ENCODE measurements at places on chromosomes 2 and 18.

- no peak for DNase-seq
These were observed 113.3 kb downstream of the MGAT5 start for GRCh38 chr2:134367213-134367612.

DNA sequence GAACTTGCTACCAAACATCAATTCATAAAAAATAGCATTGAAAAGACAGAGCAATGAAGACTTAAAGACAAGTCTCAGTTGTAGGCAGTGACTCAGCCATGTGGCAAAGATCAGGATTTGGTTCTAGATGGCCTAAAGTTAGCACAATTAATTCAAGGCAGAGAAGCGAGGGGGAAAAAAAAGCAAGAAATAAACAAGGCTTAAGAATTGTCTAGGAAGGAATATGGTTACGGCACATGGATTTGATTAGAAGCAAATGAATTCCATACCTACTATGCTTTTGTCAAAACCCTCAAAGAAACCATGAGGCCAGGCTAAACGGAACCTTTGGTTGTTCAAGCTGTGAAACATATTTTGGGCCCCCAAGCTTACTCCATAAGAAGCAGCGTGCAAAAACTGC lies 362.2 kb upstream of the KCNH7 start:
- no peak for DNase-seq

DNA sequence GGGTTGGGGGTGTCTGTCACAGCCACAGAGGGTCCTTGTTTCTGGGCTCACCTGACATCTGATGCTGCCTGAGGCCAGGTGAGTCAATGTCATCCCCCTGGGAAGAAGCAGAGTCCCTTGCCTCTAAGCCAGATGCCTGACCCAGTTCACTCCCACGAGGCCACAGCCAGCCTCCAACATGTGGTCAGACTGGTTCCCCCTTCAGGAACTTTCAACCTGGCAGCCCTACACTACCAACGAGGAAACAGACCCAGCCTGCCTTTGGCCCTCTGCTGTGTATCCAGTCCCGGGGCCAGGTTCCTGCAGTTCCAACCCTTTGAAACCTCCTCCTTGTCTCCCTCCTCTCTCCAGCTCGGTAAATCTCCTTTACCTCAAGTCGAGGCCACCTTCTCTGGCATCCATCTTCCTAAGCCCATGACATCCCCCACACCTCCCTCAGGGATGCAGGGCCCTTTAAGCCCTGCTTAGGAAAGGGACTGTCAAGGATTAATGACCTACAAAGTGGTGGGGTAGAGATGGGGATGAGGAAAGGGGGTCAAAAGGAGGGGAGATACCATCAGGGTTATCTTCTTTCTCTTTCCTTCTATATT lies 49.2 kb upstream of the SMAD2 start:
- DNase-seq = no peak

DNA sequence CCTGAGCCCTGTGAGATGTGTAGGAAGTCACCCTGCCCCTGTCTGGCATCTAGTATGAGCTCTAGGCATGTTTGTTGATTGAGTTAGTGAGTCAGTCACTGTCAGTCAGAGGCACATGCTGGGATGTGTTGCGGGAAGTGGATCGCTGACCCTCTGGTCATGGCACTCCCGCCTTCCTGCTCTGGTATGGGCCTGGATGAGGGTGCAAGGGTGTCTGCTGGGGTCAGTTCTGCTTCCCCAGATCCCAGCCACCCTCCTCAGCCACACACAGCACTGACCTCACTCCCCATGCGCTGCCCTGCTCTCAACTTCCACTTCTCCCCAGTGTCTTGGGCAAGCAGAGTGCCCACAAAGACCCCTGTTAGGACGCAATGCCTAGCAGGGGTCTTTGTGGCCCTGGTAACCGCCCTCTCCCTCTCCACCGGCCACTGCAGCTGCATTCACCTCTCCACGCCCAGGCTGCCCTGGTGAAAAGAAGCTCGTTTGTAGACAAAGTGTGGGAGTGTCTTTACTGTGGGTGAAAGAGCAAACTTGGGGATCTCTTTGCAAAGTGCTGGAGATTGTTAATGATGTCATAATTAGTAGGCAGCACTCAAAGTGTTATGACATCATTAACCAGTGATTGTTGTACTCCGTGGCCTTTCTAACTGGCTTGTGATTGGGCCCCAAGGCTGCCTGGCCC lies 252.1 kb downstream of the LDLRAD4 start:
- DNase-seq = no peak

GRCh38 chr2:217060951-217061547 lies 201.2 kb upstream of the TNP1 start:
- no peak for DNase-seq

- DNase-seq = no peak
These were observed at the start of gene ICOS for GRCh38 chr2:203936535-203936934. Gene ICOS (plus strand): TSS chr2:203936763. CDS start chr2:203936815, 52 bp downstream.

GRCh38 chr2:191166111-191166755 lies 15.4 kb upstream of the STAT4 start:
- peak; percentile 32 for DNase-seq

DNA sequence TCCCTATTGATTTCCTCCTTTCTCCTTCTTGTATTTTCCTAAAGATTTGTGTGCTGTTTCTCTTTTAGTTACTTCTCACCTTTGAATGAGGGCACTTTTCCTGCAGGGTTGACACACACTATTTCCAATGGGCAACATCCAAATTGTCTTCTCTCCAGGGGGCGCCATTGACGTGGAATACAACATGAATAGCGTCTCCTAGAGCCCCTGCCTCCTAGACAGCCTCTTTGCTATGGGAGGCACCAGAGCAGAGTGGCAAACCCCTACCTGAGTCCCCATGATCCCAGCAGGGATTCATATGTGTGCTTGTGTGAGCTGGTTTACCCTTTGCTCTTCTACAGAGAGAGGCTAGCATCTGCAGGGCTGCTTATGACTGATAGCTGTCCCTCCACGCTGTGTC lies 61.3 kb upstream of the ITSN2 start:
- DNase-seq = peak; percentile 44

GRCh38 chr18:35371412-35372195 lies 5.5 kb downstream of the ZNF396 start:
- no peak for DNase-seq

- DNase-seq = no peak
These were observed 560.5 kb upstream of the HS6ST1 start for GRCh38 chr2:128879161-128879560.

- no peak for DNase-seq
These were observed 91.2 kb upstream of the ARL4C start for GRCh38 chr2:234588054-234588430.

GRCh38 chr2:127675331-127676261 lies at the start of gene LIMS2:
Gene LIMS2 (minus strand): TSS chr2:127675530. CDS start chr2:127675024, 506 bp downstream.
- DNase-seq = no peak

DNA sequence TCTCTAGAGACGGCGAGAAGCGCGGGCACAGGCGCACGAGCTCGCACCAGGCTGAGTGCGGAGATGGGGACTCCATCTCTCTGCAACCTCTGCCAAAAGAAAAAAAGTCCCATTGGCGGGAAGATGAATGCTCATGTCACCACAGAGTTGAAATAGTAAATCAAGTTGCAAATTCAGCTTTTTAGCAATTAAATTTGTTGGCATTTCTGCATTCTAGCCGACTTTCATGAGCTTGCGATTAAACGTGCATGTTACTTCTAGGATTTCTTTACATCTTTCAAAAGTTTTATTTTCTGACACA lies 588 bp downstream of the CHAC2 start:
- no peak for DNase-seq

DNA sequence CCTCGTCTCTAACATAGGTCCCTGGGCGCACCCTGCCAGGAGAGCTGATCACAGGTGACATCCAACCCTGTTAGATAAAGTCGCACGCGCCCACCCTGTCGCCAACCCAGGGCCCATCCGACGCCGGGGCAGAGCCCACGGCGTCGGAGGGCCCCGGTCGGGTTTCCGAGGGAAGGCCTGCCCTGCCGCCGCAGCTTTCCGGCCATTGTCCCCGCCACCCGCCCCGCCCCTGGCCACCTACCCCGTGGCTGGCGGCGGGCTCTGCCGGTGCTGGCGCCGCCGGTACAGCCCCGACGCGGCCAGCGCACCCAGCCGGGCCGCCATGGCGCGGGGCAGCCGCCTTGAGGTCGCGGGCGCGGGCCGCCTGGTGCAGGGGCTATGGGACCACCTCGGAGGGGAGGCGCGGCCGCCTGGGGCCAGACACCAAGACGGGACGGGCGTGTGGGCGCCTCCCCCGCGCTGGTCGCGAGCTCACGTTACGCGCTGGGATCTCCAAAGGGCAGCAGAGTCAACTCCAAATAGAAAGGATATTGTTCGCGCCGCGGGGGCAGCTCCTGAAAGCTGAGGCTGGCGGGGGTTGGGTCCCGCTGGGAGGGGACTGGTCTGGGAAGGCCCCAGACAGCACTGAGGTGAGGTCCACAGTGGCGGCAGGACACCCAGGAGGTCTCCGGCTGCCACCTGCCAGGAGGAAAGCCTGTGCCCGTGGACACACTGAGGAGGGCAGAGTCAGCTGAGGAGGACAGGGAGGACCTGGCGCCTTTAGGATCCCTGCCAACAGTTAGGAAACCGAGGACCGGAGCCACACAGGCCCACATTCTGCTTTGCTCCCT lies 11.1 kb downstream of the LIMS2 start:
- no peak for DNase-seq

Measured in SHP77 (cell line).